Glomerular endothelial cell (primary cell): ENCODE measurements at places on chromosomes 4 and X.

DNA sequence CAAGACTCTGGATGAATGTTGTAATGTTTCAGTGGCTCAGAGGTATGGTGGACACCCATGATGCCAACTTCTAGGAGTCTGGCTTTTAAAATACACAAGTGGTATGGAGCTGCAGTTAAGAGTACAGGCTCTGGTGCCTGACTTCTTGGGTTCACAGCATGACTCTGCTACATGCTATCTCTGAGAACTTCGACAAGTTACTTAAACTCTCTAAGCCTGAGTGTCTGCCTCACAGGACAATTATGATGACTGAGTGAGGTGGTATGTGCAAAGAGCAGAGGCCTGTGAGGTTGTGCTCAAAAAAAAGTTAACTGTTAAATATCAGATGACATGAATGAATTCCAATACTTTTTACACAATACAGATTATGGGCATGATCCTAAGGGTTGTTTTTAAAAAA, 90.9 kb upstream of the SRD5A3 start:
- DNase-seq = no peak

GRCh38 chr4:16294455-16294854, 68.2 kb upstream of the TAPT1 start:
- DNase-seq = no peak

DNA sequence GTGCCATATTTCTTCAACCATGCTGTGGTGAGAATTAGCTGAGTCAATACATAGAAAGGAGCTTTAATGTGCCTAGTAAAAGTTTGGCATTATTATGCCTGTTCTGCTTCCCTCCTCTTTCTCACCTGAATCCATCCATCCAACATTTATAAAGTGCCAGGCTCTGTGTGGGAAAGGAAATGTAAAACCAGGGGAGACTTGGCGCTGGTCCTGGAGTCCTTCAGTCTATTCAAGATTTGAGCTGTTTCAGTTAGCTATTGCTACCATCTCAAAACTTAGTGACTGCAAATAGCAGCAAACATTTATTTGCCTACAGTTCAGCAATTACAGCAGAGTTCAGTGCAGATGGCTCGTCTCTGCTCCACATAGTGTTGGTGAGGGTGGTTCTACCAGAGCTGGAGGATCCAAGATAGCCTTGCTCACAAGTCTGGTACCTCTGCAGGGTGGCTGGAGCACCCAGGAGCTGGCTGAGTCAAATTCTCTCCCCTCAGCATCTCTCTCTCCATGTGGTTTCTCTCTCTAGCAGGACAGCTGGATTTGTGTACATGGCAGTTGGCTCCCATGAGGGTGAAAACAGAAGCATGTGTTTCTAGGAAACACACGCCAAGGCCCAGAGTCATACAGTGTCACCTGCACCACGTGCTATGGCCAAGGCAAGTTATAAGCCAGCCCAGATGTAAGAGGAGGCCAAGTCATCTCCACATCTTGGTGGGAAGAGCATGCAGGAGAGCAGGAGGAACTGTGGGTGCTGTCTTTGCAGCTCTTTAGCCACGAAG, 77.3 kb downstream of the FHDC1 start:
- DNase-seq = no peak

DNA sequence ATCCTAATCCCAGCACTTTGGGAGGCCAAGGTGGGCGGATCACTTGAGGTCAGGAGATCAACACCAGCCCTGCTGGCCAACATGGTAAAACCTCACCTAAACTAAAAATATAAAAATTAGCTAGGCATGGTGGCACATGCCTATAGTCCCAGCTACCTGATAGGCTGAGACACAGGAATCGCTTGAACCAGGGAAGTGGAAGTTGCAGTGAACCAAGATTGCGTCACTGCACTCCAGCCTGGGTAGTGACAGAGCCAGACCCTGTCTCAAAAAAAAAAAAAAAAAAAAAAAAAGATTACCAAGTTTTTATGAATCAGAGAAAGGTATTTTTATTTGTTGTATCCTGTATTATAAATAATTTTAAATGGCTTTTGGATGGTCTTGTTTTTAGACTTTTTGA, 15.1 kb downstream of the TRAPPC11 start:
- no peak for DNase-seq
